ENCODE measurements at places on chromosomes 12 and 14.

DNA sequence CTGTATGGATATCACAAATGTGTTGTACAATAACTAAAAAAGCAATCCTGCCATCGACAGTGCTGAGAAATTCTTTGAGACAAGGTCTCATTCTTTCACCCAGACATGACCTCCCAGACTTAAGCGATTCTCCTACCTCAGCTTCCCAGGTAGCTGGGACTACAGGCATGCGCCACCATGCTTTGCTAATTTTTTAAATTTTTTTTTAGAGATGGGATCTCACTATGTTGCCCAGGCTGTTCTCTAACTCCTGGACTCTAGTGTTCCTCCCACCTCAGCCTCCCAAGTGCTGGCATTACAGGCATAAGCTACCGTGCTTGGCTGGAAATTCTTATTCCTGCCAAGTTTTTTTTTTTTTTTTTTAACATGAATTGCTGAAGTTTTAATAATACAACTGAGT is 16.5 kb upstream of the NOXRED1 start:
- DNase-seq: no peak

DNA sequence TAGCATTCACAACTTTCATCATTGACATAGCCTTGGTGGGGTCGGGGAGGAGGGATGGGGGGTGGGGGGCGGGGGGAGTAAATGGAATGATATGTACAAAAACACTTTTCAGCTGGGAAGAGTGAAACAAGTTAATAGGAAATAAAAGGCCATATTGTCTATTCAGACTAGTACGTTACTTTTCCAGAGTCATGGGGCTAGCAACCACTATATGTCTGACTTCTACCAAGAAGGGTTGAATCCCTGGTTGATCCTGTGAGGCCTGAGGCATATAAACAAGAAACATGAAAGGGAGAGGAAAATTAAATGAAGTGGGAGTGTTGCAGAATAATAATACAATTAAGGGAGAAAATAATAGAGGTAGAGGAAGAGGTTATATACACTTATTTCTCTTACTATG is 225.5 kb downstream of the ERC1 start:
- no peak for DNase-seq

DNA sequence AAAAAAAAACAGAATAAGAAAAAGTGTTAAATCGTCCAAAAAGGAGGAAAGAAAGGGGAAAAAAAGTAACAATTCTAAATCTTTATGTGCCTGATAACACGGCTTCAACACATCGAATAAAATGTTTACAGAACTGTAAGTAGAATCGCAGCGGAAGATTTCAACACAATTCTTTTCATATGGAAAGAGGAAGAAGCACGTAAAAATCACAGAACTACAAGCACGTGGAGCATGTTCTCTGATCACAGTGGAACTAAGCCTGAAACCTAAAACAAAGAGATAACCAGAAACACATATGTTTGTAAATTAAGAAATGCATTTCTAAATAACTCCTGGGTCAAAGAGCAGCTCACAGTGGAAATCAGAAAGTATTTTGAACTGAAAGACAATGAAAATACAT is 8.7 kb downstream of the CLEC7A start:
- DNase-seq: no peak

- no peak for DNase-seq
These were observed 365.7 kb upstream of the FKBP4 start for GRCh38 chr12:2429032-2429431.

- no peak for DNase-seq
These were observed 4.7 kb downstream of the HOMEZ start for GRCh38 chr14:23281247-23281646.

- DNase-seq: no peak
These were observed 265.1 kb downstream of the ALG10 start for GRCh38 chr12:34287437-34287836.

DNA sequence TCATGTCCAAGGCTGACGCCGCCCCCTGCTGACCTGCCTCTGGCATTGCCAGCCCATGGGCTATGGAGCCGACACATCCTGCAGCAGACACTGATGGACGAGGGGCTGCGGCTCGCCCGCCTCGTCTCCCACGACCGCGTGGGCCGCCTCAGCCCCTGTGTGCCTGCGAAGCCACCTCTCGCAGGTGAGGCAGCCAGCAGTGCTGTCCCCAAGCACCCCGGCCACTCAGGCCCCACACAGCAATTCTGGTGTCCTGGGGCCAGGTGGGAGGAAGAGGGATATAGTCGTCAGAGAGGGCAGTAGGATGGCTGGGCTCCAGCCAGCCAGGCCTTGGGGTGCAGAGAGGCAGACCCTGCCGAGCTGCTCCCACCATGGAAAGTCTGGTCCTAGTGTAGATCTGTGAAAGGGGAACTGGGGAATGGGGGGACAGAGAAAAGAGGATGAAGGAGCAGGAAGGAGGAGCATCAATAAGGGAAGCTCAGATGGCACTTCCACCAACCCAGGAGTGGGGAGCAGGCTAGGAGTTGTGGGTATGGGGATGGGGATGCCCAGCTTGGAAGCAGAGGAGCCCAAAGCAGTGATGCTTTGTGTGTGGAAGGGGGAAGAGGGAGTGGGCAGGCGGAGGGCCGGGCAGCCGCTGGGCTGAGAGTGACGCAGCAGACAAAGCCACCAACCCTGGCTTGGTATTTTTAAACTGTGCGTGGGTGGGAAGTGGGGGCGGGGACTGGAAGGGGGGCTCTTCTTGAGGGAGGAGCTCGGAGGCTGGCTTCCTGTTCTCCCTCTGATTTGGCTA is 4.7 kb downstream of the NAB2 start:
- peak; percentile 78 for DNase-seq

- no peak for DNase-seq
These were observed 72.7 kb downstream of the ESR2 start for GRCh38 chr14:64221391-64222003.

- DNase-seq: no peak
These were observed 71.8 kb downstream of the TTC9 start for GRCh38 chr14:70713511-70713916.

DNA sequence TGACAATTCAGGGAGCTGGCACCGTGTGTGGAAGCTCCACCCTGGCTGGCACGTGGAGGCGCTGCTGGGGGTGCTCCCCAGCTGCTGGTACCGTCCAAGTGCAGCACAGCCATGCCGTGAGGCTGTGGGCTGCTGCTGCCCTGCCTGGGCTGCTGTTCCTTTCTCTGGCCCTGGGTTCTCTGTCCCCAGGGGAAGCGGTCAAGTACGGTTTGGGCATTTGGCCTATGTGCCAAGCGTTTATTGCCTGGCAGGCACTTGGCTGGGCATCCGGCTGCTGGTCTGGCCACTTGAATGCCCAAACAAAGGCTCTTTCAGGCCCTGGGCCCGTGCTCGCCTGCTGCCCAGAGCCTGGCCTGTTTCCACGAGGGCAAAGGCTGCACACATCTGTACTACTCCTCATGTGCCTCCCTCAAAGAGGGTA is 39.6 kb downstream of the RHOF start:
- DNase-seq: no peak

- DNase-seq: no peak
These were observed 6.1 kb downstream of the TM7SF3 start for GRCh38 chr12:27008081-27008480.

DNA sequence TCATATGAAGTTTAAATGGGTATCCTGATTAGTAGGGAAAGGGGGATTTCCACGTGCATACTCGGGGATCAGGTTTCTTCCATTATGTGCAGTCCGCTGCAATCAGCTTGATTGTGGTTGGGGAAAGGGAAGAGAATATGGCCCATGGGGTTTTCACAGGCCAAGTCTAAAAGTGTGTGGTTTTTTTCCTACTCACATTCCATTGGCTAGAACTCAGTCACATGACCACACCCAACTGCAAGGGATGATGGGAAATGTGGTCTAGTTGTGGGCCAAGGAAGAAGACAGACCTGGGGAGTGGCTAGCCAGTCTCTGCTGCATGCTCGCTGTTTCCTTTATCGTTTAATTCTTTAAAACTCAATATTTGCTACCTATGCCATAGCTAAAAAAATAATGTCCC is 105.1 kb downstream of the PRIMA1 start:
- no peak for DNase-seq

DNA sequence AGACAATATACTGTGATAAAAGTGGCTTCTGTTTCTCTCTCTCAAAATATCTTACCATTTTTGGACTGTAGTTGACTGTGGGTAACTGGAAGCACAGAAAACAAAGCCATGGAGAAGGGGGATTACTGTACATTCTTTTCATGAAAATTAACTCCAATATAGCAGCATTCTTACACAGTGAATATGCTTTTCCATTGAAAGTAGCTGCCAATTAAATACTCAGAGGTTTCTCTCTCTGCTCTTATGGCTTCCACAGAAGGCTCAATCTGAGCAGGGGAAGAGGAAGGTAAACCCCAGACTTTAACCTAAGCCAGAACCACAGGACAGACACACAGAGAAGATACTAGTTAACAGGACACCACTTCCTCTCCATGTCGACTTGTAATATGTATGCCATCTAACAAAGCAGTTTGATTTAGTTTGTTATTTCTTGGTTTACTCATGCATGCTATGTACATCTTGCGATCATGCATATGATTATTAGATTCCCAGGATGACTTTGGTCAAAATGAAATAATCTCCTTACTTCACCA is 150.2 kb downstream of the SSPN start:
- no peak for DNase-seq

GRCh38 chr12:30679241-30679640 is 16.4 kb downstream of the IPO8 start:
- DNase-seq: no peak

GRCh38 chr12:5480938-5481303 is 49.0 kb downstream of the NTF3 start:
- no peak for DNase-seq

DNA sequence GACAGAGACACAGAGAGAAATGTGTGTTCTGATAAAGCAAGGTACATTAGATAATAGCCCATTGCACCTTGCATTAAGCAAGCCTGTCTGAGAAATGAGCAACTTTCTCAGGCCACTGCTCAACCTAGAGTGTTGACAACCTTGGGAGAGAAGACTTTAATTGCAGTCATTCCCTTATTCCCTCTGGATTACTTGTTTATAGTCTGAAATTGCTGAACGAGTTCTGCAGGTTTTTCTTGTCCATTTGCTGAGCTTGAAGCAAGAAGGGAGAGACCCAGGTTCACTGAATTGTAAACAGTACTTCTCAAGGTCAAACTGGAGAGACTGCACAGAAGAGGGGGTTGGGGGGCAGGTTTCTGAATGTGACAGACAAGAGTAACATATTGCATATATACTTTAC is 159.4 kb upstream of the PLEKHG7 start:
- DNase-seq: no peak

DNA sequence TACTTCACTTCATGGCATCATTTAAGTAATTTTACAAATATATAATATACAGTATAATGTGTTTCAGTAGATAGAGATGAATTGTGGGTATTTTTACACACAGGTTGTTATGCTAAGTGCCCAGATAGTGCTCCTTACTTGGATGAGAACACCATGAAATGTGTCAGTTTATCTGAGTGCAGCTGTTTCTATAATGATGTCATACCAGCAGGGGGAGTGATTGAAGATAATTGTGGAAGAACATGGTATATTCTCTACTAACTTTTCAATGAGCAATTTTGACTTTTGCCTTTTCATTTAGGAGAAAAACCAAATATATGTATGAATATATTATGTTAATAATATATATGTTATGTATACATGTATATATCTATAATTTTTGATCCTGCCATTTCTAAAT is 221.6 kb downstream of the LRRK2 start:
- DNase-seq: no peak

DNA sequence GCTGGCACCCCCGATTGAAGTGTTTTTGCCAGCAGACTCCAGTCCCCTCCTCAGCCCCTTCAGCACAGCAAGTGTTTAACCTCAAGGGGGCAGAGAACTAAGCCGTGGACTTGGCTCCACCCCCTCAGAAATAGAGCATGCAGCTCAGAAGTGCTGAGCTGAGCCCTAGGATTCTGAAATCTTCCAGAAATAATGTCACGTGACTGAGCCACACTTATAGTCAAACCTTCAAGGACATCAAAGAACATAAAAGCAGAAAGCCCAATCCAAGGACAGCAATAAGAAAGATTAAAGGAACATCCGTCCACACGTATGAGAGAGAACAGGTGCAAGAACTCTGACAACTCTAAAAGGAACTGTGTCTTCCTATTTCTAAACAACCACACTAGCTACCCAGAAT is 317.7 kb upstream of the LRFN5 start:
- no peak for DNase-seq

- DNase-seq: no peak
These were observed 49.3 kb upstream of the TMPO start for GRCh38 chr12:98465950-98466602.

DNA sequence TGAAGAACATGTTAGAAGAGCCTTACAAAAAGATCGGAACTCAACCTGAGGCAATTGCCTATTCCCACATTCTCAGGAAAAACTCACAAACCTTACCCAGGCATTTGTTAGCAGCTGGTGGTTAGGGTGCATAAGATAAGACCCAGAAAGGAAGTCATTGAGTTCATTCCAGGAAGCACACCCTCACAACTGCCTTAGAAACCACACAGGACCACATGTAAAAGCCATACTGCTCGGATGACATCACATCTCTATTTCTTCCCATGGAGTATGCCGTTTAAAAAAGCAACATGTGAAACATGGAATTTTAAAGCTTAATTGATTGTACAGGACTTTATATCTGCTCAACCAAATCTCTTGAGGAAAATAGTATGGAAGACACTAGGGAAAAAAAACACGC is 411.2 kb downstream of the DAD1 start:
- DNase-seq: peak; percentile 4

GRCh38 chr12:108303703-108304102 is 35.4 kb downstream of the CMKLR1 start:
- DNase-seq: no peak

DNA sequence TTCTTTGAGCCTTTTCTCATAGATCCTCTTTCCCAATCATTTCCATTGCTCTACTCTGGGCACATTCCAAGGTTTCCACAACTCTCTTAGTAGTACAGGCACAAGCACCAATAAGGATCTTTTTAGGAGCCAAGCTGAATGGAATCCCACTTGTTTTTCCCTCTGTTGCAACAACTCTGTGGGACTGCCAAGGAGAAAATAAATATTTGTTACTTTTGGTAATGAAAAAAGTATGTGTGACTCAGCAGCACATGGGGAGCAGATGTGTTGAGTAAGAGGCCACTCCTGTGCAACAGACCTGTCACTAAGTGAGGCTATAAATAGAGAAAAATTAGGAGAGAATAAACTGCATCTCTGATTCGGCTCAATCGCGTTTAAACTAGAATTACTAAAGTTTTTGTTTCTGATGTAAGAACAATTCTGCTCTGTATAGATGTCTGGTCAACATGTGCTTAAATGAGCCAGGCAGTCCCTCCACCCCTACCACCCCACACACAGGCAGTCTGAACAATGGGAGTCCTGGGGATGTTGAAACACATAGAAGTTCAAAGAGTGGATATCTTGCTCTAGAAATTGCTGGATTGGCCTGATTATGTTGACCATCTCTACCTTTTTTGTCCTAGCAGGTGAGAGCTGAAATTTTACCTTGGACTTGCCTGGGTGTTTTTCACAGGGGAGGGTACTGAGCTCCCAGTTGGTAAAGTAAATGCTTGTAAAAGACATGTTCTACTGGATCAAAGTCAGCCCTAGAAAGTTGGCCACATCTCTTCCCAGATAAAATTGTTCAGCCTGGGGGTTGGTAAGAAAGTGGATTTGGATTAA is 244.3 kb upstream of the NOVA1 start:
- no peak for DNase-seq
